ENCODE measurements at places on chromosomes 1 and 21.

DNA sequence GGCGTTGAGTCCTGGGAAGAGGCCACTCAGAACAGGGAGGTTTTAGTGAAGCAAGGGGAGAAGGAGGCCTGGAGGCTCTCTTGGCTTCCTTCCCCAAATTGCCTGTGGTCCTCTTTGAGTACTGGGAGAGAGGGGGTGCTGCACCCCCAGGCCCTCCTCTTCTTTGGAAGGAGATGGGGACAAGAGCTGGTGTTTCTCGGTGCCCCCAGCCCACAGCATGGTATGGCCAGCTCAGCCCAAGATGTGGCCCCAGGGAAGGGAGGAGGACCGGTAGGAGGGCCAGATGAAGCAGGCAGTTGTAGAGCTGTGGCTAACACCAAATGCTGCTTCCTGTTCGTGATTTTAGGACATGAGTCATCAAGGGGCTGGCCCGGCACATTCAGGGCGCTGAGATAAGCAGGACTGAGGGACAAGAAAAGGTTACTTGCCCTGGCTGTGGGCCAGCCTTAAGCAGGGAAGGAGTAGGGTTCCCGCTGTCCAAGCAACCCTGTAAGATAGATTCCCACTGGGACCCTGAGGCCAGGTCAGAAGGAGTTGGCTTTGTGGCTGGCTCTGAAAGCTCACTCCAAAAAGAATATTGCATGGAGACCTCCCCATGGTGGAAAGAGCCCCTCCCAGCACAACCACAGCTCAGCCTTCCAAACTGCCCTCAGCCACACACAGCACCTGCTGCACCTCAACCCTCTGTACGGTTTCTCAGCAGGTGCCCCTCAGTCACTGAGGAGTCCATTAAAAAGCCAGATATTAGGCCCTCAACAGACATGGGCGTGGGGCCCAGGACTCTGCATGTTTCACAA is 4.9 kb upstream of the TNFRSF1B start:
- peak; percentile 53 for DNase-seq

- DNase-seq: no peak
Measured at GRCh38 chr1:212412374-212412773, 2.3 kb downstream of the PACC1 start.

DNA sequence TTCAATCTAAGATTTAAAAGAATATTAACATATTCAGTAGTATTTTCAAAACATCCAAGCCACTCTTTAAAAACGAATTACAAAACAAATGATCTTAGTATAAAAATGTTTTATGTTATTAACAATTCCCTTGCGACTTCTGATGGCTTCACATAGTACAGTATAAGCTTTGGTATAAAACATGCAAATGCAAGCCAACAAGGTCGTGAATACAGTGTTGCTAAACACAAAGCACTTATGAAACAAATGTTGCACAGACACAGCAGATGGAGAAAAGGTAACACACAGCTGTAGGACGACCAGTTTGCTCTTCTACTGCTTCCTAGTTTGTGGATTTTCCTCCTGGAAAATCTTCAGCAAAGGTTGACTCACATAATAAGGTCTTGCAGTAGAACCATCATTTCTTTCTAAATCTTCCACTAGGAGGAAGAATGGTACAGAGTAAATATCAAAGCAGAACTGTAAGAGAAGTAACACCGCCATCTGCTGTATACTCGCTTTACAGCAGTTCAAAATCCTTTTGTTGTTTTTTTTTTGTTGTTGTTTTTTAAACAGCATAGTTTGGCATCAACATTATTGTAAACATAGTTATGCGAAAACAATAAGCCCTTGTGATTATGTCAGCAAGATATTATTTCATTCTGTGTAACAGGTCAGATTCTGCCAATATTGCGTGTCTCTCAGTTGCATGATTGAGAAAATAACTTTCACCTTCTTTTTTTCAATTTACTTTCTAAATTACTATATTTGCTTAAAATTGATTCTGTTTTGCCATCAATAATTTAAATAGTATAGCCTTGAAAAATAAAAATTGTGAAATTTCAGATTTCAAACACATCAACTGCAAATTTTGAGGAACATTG is 69.5 kb downstream of the LHX8 start:
- DNase-seq: peak; percentile 14

- DNase-seq: no peak
Measured at GRCh38 chr1:161989108-161989507, 34.6 kb downstream of the OLFML2B start.

DNA sequence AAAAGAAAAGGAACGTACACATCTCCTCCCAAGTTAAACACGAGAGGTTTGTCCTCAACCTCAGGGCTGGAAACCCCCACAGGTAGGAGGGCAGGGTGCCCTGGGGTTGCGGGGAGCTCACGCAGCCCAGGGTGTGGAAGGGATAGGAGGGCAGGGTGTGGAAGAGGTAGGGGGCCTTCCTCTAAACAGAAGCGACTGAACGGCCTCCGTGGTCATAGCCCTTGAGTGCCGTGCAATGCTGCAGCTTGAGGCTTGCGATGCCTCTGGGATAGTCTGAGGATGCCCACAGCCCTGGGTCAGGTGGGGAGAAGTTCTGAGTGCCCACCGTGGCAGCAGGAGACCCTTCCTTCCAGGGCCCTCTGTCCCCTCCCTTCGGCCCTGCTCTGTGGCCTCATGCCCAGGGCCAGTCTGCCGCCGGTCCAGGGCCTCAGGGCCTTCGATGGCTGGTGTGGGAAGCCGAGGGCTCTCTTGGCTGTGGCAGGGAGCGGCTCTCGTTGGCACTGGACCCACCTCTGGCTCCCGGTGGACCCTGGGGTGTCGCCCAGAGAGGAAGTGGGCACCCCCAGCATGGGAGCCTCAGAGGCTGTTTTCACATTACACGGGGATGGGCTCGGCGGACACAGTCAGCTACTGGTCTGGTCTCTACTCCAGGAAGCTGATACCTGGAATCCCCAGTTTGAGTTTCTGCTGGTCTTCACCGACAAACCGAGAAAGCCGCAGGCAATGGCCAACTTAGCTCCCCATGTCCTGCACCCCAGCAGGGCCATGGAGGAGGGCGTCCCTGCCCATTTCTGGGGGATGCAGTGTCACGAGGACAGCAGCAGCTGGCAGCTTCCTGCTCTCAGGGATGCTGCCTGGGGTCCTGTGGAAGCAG is 6.4 kb upstream of the CDK11B start:
- no peak for DNase-seq

DNA sequence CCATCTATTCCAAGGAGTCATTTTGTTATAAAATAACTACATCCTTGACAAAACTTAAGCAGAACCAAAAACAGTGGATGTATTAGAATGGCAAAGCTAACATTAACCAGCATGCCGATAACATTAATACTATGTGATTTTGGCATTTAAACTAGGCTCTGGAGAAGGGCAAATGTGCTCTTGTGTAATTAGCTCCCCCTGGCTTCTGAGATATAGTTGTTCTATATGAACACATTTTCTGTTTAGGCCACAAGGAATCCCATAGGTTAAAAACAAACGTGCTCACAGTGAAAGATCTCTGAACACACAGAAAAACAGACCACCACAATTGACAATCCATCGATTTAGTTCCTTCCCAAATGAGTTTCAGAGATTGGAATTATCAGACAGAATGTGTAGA is 57.4 kb upstream of the TARS2 start:
- no peak for DNase-seq

DNA sequence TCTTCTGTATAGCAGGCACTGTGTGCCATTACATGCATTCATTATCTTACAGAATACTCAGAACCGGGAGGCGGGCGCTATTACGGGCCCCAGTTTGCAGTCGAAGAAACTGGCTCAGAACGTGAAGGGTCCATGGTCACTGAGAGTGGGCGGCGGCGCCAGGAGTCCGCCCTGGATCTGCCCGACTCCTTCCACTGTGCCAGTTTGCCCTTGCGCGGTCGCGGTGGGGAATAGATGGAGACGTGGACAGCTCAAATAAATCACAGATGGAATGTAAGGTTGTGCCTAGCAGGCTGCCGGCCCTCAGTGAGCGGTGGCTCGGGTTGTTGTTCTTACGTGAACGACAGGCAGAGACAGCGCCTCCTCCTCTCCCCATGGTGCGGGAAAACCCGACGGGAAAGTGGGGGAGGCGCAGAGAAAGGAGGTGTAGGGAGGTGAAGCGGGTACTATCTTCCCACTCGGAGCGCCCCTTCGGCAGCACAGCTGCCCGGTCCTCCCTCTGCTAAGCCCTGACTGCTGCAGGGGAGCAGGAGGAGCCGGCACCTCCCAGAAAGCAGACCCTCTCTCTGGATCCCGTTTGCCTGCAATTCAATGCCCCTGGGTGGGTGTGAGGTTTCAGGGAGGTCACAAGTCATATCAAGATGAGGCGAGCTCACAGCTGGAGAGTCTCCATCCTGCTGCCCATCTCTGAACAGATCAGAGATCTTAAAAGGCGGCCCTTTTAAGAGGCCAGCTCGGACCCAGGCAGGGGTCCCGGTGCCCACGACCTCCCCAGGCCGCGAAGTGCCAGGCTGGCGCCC is 1.1 kb downstream of the COL9A2 start:
- DNase-seq: no peak

DNA sequence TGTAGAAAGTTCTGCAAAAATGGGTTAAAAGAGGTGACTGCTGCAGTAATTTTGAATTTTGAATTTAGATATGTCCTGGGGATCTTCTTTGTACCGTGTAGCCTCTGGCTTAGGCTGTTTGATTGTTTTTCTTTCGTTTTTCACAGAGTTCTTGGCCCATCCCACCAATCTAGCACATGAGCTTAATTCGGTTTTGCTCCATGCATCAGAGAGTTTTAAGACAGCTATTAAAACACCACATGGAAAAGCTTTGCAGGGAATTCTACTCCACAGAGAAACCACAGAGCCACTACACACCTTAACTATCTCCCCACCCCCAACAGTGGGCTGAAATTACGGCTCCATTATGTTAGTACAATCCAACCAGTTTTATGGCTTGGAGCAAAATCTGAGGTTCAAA is 25.5 kb downstream of the SPAG17 start:
- DNase-seq: no peak

DNA sequence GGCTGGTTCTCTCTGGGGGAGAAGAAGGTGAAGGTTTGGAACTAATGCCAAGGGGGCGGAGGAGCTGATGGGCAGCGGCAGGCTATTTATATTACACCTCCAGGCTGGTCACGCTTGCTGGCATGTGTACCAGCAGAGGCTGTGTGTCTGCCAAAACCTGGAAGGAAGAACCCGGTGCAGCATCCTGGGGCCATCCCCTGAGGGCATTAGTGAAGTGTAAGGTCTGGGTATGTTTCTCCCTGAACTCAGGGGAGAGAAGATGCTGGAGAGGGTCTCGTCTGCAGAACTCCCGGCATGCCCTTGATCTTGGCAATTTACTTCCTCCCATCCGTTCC is 5.3 kb downstream of the DISP3 start:
- DNase-seq: no peak

- DNase-seq: no peak
Measured at GRCh38 chr1:81780705-81781454, 19.9 kb upstream of the ADGRL2 start.

GRCh38 chr1:1775327-1776226 is 2.7 kb downstream of the NADK start:
- DNase-seq: no peak

Measured in fibroblast of skin of left quadriceps (primary cell).